Fibroblast of skin of left quadriceps (primary cell): ENCODE measurements at places on chromosomes 4 and X.

DNA sequence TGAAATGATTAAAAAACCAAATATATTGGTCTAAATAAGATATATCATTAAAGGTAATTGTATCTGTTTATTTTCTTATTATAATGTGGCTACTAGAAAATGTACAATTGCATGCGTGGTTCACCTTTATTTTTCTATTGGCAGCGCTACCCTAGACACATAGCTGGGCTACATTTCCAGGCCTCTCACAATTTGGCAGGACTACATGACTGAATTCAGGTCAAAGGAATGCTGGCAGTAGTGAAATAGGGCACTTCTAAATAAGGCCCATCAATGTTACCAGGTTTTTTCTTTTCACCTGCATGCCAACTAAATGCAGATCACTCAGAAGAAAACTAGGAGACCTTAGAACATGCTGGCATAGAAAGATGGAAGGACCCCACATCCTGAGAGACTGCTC lies 1072.9 kb upstream of the SLIT2 start:
- no peak for DNase-seq

DNA sequence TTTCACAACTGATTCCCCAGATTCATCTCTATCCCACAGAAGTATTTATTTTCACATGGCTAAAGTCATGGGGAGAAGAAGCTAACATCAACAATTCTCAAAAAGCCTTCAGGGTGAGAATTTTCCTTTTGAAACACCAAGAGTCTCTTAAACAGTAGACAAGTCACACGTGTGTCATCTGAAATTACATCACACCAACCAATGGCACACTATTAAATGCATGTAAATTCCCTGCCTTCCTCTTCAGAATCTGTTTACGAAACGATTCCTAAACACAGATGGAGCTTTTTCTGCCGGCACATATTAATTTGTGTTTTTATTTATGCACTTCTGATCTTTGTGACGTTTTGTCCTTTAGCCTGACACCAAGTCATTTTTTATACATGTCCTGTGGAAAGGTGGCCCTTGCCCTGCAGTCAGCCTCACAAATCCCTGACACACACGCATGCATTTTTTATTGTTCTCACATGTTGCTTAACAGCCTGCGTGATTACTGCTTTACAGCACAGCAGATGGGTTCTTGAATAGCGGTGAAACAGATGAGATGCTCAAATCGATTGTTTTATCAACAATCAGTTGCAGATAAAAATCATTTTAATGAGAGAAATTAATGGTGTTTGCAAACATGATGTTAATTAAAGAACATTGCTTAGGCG lies 735.9 kb upstream of the TENM3 start:
- no peak for DNase-seq

GRCh38 chrX:16140448-16140847 lies 17.1 kb downstream of the GRPR start:
- DNase-seq = no peak

DNA sequence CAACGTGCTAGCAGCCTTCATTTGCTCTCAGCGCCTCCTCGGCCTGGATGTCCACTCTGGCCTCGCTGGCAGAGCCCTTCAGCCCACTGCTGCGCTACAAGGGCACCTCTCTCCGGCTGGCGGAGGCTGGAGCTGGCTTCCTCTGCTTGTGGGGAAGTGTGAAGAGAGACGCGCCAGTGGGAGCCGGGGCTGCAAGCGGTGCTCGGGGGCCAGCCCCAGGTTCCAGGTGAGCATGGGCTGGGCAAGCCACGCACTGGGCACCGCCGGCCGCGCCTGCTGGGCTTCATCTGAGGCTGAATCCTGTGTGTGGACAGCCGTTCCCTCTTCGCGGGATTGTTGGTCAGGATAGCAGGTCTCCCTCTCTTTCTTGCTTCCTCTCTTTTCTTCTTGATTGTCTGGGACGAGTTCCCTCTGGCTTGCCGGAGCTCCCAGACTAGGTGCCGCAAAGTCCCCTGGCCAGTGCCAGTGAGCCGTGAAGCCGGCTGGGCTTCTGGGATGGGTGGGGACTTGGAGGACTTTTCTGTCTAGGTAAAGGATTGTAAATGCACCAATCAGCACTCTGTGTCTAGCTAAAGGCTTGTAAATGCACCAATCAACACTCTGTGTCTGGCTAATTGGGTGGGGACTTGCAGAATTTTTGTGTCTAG lies 165.0 kb downstream of the HEPH start:
- DNase-seq = no peak

- no peak for DNase-seq
Observed at GRCh38 chr4:168588916-168589531, 92.2 kb downstream of the PALLD start.

- DNase-seq = no peak
Observed at GRCh38 chrX:47973235-47973634, 30.6 kb downstream of the ZNF182 start.

- DNase-seq = no peak
Observed at GRCh38 chrX:29478336-29479069, 736.9 kb upstream of the MAGEB2 start.

DNA sequence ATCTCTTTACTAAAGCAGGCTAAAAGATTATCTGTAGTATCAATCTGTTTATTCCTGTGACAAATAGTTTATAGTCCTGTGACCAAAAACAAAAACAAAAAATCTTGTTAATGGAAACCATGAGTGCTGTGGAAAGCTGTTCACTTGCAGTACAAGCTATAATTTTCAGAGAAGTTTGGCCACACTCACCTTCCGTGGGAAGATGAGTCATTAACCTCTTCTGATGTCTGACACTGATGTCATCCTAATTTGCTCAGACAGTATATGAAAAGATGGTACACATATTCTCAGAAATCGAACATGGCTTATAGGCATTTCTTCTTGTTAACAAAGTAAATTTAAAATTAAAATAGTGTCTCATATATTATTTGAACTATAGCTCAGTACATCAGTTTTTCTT lies 19.9 kb upstream of the ENPP6 start:
- no peak for DNase-seq

- peak; percentile 20 for DNase-seq
Observed at GRCh38 chr4:184171011-184171410, 46.7 kb downstream of the ENPP6 start.

DNA sequence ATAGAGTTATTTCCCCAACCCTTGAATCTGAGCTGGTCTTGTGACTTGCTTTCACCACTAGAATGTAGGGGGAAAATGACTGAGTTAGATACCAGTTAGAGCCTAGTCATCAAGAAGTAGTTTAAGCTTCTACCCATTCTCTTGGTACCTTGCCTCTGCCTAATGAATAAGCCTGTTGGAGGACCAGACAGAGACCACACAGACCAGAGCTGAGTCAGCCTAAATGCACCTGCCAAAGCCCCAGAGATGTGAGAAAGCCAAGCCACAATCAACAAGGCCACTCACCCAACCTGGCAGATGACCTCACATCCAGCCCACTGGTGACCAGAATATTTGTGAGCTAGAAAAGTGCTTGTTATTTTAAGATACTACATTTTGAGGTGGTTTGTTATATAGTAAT lies 85.2 kb upstream of the DCLK2 start:
- no peak for DNase-seq

GRCh38 chr4:173585876-173586572 lies 56.0 kb upstream of the HAND2 start:
- no peak for DNase-seq

GRCh38 chrX:118596390-118596789 lies 100.8 kb downstream of the DOCK11 start:
- DNase-seq = no peak

DNA sequence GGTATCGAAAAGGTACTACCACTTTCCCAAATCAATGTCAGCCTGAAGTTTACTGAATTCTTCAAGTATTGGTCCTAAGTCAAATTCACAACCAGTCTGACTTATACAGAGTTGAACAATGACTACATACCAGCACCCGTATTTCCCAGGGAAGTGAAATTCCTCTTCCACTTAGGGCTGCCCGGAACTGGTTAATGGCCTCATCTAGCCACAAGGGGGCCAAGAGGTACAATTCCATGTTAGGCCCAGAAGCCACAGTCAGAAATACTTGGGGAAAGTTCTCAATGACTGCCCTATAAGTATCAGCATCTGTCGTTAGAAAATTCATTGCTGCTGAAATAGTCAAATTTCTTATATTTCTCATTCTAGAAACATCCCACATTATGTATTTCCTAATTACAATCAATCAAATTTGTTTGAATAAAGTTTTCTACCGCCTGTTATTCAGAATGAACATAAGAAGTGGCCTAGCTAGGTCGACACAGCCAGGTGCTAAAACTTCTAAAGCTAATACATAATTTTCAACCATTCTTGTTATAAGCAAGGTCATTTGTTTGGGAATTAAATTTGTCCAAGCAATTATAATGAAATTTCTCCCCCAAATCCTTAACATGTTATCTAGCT lies 5.6 kb upstream of the PCDH7 start:
- peak; percentile 24 for DNase-seq

DNA sequence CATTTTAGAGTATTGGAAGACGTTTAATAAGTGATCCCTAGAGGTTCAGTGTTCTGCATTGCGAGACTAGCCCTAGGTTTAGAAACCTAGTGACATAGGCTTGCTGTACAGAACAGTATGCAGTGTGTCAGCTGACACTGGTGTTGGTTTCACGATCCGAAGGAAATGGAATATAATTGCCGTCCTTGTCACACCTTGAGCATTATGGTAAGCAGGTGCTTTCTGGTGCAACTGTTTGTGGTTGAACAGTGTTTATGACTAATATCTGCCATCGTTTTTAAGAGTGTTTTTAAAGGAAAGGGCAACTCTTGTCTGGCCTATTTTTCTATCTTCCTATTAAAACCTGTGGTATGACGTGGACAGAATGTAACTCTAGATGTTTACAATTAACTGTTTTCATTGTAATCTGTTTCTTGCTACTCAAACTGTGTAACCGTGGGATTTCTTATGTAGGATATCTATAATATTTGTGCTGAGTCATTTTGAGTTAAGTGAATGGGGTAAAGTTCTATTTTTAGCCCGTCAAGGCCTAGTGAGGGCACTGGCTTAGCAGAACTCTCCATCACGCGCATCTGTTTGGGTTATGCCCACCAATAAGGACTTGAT lies 53.8 kb upstream of the TBC1D14 start:
- DNase-seq = peak; percentile 21

- DNase-seq = no peak
Observed at GRCh38 chrX:3046253-3047240, 5.3 kb downstream of the ARSF start.

- no peak for DNase-seq
Observed at GRCh38 chr4:6873792-6874461, 35.7 kb upstream of the TBC1D14 start.

DNA sequence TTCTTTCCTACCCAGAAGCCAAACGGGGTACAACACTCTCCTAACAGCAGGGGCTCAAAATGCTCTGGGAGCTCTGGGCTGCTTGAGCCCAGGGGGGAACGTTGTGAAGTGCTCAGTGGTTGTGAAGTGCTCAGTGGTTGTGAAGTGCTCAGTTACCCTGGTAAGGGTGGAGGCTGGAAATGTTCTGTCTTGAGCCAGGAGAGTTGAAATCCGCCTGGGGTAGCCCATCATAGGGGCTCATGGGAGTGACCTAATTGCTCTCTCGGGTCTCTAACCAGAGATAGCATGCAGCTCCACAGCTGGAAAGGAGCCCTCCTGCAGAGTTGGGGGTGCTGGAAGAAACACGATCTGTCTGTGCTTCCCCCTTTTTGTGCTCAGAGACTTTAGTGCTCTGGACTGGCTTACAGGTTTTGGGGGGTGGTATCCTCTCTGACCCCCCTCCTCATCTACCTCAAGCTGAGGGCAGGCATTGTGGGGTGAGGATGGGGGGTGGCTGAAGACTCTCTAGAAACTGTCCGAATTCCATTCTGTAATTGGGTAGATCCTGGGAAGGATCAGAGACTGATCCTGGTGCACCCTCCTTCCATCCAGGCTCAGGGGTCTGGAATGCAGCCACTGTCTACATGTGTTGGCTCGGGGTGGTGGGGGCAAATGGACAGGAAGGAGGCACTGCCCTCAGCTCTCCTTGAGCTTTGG lies 2.7 kb downstream of the EFNB1 start:
- no peak for DNase-seq

DNA sequence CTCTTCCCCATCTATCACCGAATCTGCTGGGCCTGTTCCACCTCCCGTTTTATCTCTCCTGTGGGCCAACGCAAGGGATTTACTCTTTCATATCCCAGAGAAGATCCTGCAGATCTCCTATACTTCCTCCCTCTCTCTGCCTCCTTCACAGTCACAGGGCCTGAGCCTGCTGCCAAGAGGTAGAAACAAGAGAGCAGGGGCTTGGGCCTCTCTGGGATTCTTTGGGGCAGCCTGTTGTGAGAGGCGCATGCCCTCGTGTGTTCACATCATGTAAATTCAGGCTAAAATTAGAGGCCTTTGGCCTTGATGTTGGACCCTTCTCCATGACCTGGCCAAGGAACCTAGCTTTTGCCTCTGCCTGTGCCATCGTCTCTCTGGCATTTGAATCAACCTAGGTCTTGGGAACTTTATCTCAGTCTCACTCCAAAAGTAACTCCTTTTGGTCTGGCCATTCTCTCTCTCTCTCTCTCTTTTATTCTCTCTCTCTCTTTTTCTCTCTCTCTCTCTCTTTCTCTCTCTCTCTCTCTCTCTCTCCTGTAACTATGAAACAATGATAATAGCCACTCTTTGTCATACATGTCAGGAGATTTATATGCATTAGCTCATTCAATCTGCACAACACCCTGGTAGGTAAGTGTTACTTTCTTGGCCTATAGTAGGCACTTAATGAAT lies 20.0 kb upstream of the EFNB1 start:
- no peak for DNase-seq

GRCh38 chr4:155891058-155891457 lies 12.4 kb upstream of the TDO2 start:
- DNase-seq = no peak

DNA sequence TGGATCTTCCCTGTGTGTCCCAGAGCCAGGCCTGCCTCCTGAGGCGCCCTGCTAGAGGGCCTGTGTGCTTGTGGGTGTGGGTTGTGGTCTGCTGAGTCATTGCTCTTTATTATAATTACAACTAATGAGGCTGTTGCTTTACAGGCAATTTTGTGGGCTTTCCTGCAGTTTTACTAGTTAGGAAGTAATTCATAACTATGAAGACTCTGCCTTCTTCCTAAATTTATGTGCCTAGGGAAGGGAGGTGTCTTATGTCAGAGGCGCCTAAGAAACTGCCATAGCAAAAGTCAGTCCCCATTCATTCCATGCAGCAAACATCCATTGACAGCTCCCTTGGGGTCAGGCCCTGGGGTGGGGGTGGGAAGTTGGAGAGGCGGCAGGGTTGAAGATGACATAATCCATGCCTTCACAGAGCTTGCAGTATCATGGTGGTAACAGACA lies 359.2 kb downstream of the IDS start:
- DNase-seq = no peak

DNA sequence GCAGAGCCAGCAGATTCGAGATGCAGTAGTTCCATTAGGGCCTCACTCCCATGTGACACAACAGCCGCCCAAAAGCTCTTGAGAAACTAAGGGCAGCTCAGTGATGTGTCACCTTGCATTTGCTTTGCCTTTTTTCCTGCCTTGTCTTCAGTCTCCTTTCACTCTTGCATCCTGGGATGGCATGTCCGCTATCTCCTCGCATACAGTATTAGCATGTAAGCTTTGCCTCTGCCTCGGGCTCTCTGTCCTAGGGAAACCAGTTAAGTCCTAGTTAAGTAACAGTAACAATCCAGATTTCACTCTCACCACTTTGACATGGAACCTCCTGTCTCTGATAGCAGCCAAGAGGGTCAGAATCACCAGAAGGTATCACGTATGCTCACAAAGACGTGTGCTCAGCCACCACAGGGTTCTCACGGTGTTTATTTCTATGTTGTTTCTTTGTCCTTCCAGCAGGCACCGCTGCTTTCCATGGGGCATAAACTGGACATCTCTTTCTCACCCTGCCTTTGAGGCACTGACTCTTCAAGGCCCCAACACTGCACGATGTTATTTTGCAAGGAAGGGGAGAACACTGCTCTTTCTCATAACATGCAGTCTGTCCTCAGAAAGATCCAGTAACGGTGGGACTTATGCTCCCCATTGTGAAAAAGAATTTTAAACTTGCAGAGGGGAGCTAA lies 26.7 kb upstream of the SORBS2 start:
- no peak for DNase-seq
